ENCODE measurements at places on chromosomes 3 and 15. TPM values are rescaled to one million over a fixed set of nuclear protein-coding genes. Genes with fewer than 3 reads are reported as not detected.
A peak's percentile ranks its signal among the peaks of the same experiment; 100 is the strongest.

Gene ARID3B
- 5.9 TPM for total RNA-seq

DNA sequence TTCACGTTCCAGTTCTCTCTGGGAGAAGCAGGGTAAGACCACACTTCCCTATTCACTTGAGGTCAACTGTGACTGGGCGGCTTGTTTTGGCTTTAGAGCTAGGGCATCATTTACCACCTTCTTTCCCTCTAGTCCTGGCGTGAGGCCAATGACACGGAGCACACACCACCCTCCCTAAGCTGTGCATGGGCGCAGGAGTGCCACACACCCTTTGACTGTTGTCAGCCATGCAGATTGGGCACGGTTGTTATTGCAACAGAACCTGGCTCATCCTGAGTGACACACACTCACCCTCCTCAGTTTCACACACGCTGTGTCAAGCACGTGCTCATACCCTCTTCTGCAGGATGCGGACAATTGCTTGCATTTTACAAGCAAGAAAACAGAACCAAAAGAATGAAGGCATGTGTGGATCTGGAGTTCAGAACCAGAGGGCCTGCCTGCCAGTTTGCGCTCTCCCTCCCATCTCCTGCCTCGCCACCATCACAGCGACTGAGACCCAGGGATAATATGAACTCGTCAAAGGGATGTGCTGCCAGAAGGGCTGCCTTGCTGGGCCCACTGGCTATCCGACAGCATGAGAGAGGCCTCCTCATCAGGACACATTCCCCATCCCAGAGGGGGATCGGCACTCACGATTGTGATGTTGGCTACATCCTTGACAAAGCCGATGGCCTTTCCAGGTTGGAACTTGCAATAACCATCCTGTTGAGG lies 17.6 kb downstream of the CTSH start:
- H3K4me3 ChIP-seq = no peak overlapping the region
- no peak overlapping the region for H3K27ac ChIP-seq
- H3K4me1 ChIP-seq = peaks cover 10% of the 10 kb centered on the region
- no peaks in the 10 kb centered on the region for H3K36me3 ChIP-seq
- no peak for DNase-seq

Gene CPN2
- total RNA-seq = not detected

- H3K27ac ChIP-seq = no peak overlapping the region
- no peaks in the 10 kb centered on the region for H3K4me1 ChIP-seq
- H3K4me3 ChIP-seq = no peak overlapping the region
- DNase-seq = no peak
- H3K27me3 ChIP-seq = no peaks in the 10 kb centered on the region
Measured at GRCh38 chr15:96560246-96560895, 229.9 kb downstream of the NR2F2 start.

DNA sequence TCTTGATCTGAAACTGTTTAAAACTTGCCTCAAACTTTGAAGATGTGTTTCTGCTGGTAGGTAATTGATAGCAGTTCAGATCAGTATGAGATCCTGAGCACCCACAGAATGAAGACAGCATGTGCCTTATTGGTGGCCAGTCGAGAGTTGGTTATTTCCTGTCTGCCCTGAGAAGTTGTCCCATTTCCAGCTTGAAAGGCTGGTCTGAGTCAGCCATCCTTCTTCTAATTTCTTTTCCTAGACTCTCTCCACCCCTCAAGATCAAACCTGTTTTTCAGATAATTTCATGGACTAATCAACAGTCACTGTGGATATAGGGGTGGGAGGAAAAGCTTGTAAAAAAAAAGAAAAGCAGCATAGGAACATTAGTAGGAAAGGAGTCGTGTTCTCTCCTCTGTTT lies 464.4 kb downstream of the FOXP1 start:
- no peaks in the 10 kb centered on the region for H3K27me3 ChIP-seq
- H3K27ac ChIP-seq = no peak overlapping the region
- no peak overlapping the region for H3K4me3 ChIP-seq
- H3K36me3 ChIP-seq = no peaks in the 10 kb centered on the region

Gene PLA2G4D
- total RNA-seq = not detected

- DNase-seq = no peak
- no peak overlapping the region for H3K27ac ChIP-seq
- peaks cover 22% of the 10 kb centered on the region for H3K4me1 ChIP-seq
- H3K36me3 ChIP-seq = no peaks in the 10 kb centered on the region
Measured at GRCh38 chr3:45557886-45558285, 36.7 kb upstream of the LIMD1 start.

Gene TRPM1
- total RNA-seq = not detected

Gene BMF
- total RNA-seq = 8.2 TPM

GRCh38 chr3:64009528-64009927 lies 13.8 kb downstream of the PSMD6 start:
- H3K27ac ChIP-seq = no peak overlapping the region
- no peak for DNase-seq
- no peaks in the 10 kb centered on the region for H3K4me1 ChIP-seq
- no peaks in the 10 kb centered on the region for H3K27me3 ChIP-seq

DNA sequence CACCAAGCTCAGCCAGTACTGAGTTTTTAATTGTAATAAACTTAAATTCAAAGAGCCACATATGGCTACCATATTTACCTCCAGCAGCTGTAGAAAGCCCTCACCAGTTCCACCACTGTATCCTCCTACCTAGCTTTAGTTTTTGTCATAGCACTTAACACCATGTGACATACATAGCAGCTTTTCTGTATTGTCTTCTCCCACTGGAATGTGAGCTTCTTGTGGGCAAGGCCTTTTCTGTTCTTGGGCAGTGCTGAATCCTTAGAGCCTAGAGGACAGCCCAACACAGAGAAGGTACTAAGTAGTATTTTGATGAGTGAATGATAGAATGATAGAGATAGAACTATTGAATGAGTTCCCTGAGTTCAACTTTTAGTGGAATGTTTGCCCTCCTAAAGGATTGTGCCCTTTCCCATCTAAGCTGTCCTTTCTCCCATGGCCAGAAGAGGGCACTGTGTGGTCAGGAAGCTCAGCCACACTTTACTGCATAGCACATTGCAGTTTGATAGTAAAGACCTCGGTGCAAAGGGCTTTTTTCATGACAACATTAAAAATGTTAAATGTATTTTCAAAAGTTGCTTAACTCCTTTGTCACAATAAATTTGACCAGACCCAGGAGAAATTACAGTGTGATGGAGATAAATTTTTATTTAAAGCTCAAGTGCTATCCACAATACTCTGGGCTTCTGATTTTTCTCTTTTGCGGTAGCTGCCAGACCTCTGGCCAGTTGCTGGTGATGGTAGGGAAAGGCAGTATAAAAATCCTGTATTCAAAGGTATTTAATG lies 115.8 kb downstream of the GHSR start:
- peak; percentile 52 for DNase-seq
- no peaks in the 10 kb centered on the region for H3K36me3 ChIP-seq
- no peaks in the 10 kb centered on the region for H3K27me3 ChIP-seq
- no peak overlapping the region for H3K4me3 ChIP-seq
- no peaks in the 10 kb centered on the region for H3K4me1 ChIP-seq

GRCh38 chr3:1805331-1805730 lies 293.3 kb upstream of the CNTN4 start:
- no peaks in the 10 kb centered on the region for H3K27me3 ChIP-seq
- no peak overlapping the region for H3K27ac ChIP-seq
- DNase-seq = no peak
- H3K4me3 ChIP-seq = no peak overlapping the region
- H3K36me3 ChIP-seq = no peaks in the 10 kb centered on the region
